Stimulated activated CD8-positive, alpha-beta memory T cell treated with anti-CD3 and anti-CD28 coated beads, Interleukin-2, amount 100 ng/mL, for 1 hour (primary cell): ENCODE measurements at places on chromosomes 13 and 19.
A peak's percentile ranks its signal among the peaks of the same experiment; 100 is the strongest.

GRCh38 chr13:64934569-64935362, 2295.4 kb downstream of the PCDH9 start:
- no peak for DNase-seq

GRCh38 chr19:29016926-29017760, 195.8 kb downstream of the UQCRFS1 start:
- no peak for DNase-seq

DNA sequence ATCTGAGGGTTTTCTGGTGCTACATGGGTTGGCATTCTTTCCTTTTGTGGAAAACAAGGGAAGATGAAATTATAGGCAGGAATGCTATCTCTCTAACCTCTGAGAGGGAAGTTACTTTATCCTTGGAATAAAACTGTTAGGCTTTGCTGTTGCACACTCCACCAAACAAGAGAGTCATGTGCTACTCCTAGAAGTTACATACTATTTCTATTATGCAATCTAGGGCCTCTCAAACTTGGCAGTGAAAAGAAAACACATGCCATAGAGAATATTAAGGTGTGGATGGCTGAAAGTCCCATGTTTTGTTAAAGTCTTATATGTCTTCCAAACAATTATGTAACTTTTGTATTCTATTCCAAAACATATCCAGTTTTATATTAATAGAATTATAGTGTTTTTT, 367.9 kb downstream of the SLC7A1 start:
- DNase-seq = no peak

- no peak for DNase-seq
Observed at GRCh38 chr19:6613711-6614110, 22.8 kb upstream of the CD70 start.

DNA sequence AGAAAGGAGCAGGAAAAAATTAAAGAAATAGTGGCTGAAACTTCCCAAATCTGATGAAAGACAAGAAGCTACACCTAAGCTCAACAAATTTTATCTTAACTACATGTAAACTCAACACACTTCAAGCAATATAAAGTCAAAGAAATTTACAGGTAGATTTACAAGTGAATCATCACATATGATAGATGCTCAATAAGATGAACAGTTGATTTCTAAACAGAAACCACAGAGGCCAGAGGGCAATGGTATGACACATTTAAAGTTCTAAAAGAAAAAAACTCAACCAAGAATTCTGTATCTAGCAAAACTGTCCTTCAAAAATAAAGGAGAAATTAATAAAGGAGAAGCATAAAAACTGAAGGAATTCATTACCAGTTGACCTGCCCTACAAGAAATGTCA, 39.3 kb upstream of the ZNF780A start:
- no peak for DNase-seq

GRCh38 chr13:87376081-87376480, 295.1 kb upstream of the SLITRK5 start:
- no peak for DNase-seq

DNA sequence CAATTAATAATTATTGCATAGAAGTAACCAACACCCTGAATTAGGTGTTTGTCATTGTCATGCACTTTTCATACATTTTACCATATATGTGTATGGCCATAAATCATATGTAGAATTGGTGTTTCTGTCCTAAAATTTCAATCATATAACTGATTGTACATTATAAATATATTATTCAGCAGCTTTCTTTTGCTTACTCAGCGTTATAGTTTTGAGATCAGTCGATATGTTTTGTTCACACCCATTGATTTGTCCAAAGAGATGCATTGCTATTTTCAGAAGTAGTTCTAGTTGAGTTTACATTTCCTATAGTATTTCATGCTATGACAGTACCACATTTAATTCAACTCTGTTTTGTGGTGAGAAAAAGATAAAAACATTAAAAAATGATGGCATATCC, 50.5 kb upstream of the PARP4 start:
- DNase-seq = no peak

DNA sequence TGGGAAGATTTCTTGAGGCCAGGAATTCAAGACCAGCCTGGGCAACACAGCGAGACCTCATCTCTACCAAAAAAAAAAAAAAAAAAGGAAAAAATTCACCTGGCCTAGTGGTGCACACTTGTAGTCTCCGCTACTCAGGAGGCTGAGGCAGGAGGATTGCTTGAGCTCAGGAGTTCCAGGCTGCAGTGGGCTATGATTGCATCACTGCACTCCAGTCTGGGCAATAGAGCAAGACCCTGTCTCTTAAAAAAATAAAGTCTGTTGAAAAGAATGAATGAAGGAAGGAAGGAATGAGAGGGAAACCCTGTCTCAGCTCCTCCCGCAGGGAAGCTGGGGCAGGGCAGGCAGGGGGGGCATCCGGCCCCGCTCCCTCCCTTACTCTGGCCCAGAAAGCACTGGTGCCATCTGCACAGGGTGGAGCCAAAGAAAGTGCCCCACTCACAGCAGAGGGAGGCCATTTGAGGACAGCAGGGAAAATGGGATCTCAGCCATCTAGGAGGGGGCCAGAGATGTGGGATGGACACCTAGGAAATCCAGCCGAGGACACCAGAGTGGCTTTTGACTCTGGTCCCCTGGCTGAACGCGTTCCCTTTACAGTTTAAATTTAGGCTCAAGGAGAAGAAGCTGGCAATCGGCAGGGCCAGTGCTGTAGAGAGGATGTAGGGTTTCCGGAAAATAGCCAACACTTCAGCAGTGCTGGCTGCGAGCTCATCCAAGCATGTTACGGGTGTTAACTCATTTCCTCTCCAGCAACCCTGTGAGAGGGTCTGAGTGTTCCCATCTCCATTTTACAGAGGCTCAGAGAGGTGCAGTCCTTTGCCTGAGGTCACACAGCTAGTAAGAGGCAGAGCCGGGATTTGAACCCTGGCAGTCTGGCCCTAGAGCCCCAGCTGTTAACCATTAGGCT, 3.6 kb upstream of the HPN start:
- no peak for DNase-seq

DNA sequence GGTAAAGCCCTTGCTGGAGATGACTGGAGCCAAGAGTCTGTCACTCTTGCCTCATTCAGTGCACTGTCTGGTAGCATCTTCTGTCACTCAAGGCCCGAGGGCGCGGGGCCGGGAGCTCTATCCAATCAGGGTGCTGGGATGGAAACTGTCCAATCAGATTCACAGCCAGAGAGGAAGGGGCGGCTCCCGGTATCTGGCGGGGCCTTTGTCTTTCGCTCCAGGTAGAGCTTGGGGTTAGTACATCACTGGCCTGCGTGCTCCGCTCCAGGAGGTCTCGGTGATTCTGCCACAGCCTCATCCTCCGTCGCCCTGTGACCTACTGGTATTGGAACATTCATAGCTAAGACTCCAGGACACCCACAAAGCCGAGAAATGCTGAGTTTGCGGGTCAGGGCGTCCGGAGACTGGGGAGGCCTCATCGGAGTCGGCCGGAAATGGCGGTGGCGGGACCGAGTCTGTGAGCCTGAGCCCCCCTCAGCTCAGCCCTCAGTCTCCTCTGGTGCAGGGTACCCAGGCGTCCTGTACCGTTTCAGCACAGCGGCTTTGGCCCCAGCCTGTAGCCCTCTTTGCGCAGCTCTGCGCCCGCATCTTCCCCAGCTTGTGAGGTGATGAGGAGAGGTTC, 20.6 kb upstream of the ZNF430 start:
- DNase-seq = peak; percentile 72

- DNase-seq = peak; percentile 35
Observed at GRCh38 chr19:13207846-13208671, 57.8 kb downstream of the IER2 start.

- no peak for DNase-seq
Observed at GRCh38 chr19:8585894-8586750, 8.9 kb upstream of the MYO1F start.

DNA sequence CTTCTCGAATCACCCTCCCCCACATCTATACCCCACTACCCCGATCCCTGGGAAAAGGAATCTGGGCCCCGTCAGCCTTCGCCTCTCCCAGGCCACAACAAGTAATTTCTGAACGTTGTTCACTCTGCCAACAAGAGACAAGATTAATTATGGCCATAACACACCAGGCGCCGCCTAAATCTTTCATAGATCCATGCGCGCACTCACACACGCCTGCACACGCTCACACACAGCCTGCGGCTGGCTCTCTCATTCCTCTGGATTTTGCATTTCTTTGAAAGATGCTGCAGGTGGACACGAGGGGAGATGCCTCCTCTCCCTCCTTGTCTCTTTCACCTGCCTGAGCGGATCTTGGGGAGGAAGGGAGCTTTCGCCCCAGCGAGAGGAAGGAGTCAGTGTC, 17.1 kb downstream of the ZNRF4 start:
- no peak for DNase-seq

GRCh38 chr19:29672933-29673336, 7.7 kb downstream of the PLEKHF1 start:
- DNase-seq = peak; percentile 69

DNA sequence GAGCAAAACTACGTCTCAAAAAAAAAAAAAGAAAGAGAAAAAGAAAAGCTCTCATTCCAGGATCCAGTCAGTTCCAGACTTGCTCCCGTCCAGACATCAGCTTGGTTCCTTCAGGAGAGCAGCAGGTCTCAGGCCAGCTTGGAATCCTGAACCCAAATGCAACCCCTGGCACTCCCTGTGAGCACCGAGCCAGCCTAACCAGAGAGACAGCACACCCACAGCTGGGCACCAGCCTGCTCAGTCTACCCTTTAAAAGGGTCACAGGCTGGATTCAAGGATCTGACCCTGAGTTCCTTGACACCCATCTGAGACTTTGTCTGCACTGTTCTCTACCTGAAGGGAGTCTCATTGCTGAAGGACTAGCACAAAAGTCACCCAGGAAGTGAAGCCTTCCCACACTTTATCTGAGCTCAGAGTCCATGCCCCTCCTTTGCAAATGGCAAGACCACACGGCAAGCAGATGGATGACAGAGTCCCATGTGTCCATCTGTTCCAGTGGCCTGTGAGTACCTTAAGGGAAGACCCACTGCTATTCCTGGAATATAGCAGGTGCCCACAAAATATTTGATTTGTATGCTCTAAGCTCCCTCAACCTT, 1.4 kb downstream of the PEPD start:
- no peak for DNase-seq

- no peak for DNase-seq
Observed at GRCh38 chr13:33722216-33722915, 95.6 kb upstream of the RFC3 start.

DNA sequence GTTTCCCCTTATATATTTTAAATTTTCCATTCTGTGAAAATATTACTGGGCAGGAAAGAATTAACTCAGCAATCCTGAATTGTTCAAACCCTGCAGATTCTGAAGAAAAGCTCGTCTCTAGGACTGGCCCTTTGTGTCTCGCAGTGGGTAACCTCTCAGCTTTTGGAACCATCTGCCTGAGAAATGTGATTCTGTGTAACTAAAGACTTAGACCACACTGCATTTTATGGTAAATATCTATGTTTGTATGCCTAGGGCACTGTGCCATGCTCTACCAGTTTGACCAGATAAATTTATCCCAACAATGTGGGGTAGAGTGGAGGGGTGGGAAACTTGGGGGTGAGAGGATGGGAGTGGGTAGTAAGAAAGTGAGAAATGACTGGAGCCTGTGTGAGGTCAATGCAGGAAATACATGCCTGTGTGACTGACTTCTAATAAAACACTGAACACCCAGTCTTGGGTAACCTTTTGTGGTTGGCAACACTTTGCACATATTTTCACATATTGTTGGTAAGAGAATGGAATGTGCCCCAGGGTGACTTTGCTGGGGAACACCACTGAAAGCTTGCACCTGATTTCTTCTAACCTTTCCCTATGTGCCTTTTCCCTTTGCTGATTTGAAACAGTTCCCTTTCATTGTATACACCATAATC, 1181.9 kb downstream of the OLFM4 start:
- no peak for DNase-seq

DNA sequence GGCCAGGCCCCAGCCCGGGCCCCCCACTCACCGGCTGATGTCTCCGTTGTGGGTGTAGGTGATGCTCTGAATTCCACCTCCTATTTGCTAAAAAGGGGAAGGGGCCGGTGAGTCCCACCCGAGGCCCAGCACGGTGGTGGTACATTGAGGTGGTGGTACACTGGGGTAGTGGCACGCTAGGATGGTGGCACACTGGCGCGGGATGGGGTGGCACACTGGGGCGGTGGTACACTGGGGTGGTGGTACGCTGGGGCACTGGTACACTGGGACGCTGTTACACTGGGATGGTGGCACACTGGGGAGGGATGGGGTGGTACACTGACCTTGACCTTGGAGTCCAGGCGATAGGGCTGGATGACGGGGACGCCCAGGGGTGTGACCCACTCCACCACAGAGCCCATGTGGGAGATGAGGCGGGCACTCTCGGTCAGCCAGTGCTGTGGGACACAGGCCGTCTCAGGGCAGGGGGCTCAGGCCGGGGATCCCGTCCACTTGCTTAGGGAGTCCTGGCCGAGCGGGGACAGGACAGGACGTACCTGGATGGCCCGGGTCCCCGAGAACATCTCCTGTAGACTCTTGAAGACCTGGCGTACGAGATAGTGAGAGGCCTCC, 14.6 kb downstream of the POLRMT start:
- no peak for DNase-seq

- no peak for DNase-seq
Observed at GRCh38 chr13:41276824-41277223, 13.4 kb upstream of the MTRF1 start.

GRCh38 chr13:66958611-66959010, 271.5 kb downstream of the PCDH9 start:
- no peak for DNase-seq

DNA sequence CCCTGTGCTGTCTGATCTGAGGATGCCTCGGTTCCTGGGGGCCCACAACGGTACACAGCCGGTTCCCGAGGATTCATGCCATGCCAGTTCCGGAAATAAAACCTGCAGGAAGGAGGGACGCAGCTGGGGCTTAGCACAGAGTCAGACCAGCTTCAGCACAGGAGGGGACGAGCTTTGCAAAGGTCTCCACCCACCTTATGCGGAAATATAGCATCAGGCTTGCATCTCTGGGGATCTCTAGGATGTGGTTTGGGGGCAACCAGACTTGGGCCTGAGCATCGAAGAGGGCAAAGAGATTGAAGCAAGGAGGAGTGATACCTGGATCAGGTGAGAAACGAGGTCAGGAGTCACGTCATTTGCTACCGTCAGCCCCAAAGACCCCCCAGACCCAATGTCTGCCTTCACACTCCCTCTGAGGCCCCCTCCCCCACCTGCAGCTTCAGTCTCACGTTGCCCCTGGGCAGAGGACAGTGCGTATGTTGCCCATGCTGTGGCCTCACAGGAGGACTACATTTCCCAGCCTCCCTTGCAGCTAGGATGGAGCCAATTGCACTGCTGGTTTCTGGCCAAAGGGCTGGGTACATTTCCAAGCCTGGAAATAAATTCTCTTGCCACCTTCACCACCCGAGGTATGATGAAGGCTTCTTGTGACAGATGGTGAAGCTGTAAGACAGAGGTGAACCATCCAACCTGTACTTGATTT, 12.1 kb downstream of the TYK2 start:
- DNase-seq = no peak

- no peak for DNase-seq
Observed at GRCh38 chr13:44393391-44393790, 19.8 kb downstream of the SERP2 start.

GRCh38 chr13:109118521-109118920, 489.1 kb downstream of the MYO16 start:
- DNase-seq = no peak
